ENCODE measurements at places on chromosomes 16 and 17.

DNA sequence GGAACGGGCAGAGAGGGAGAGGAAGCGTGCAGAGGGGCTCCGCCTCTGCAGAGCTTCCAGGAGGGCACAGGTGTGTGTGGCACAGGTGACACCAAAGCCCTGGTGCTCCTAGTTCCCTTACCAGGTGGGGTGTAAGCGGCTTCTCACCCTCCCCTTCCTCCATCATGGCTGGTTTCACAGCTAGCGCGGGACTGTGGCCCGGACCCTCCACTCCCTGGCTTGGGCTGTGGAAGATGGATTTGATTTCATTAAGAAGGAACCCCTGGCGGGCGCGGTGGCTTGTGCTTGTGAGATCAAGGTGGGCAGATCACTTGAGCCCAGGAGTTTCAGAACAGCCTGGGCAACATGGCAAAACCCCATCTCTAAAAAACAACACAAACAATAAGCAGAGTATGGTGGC is 241.2 kb upstream of the GSE1 start:
- DNase-seq: no peak

- DNase-seq: no peak
These were observed 1.6 kb downstream of the HS3ST6 start for GRCh38 chr16:1916640-1916990.

DNA sequence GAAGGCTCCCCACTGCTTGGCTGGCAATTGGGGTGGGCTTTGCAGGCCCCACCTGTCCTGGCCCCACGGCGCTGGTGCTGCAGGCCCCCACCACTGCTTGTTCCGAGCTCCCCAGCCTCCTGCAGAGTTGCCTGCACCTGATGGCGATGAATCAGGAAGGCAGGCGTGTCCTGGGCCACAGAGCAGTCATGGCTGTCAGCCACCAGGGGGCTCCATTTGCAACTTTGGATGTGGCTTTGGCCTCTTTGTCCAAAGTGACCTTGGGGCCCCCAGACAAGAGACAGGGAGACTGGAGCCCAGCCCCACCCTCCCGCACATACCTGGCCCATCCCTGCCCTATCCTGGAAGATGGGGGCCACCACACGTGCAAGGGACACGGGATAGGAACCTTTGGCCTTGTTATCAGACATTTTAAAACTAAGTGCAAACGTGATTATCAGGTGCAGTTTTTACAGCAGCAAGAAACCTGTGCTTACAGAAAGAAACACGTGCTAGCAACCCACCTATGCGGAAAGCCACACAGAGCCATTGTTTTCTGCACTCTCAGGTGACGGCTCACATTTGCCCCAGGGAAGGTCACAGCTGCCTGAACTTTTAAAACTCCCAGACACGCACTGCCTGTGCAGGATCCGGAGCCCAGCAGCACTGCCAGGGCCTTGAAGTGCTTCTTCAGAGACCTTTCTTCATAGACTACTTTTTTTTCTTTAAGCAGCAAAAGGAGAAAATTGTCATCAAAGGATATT is at the start of gene DNASE1:
DNASE1 (plus strand) TSS at position 443 of the 743 bp plus-strand sequence. CDS start 683 bp downstream, outside the sequence.
- DNase-seq: peak; percentile 76

DNA sequence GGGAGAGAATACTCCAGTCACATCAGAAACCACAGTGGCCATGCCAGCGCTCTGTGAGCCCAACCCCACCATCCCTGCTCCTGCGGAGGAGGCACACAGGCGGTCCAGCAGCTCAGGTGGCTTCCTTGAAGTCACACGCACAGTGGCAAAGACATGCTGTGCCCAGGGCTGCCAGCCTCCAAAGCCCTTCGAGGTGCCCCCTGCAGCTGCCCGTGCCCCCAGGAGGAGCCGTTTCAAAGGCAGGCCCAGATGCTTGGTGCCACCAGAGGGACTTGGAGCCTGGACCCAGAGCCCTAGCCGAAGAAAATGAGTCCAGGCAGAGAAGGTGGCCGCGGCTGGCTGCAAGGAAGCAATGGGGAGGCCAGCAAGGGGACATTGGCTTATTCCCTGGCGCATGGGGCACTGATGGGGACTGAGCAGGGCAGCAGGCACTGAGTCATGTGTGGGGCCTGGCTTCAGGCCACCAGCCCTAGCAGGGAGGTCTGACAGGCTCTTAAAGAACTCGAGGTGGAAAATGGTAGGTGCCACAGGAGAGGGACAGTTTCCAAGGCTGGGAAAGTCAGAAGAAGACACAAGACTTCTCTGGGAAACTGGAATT is 17.2 kb upstream of the CACNG1 start:
- no peak for DNase-seq

DNA sequence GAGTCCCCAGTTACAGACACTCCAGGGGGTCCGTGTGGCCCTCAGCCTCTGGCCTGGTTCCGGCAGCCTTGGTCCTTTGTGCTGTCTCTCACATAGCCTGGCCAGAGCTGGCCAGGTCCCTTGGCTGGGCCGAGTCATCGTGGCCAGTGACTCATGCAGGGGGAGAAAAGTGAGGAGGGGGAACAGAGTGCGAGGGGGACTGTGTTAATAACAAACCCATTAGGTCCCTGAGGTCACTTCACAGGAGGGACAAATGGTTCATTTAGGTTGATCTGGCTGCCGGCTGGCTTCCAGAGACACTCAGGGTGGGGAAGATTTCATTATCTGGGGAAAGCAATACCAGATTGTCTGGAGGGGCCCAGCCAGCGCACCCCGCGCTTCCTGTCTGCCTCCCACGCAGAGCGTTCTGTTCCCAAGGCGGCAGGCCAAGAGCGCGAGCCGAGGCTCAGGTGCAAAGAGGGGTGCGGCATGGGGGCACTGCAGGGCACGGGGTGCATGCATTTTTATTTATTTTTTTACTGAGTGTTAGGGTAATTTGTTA is 223.1 kb downstream of the SEC14L1 start:
- no peak for DNase-seq

All from RPMI8226 (cell line).